ENCODE measurements at places on chromosomes 5 and 9.

- DNase-seq, result peak; percentile 82
Measured at GRCh38 chr5:103224118-103224893, 34.3 kb upstream of the MACIR start.

DNA sequence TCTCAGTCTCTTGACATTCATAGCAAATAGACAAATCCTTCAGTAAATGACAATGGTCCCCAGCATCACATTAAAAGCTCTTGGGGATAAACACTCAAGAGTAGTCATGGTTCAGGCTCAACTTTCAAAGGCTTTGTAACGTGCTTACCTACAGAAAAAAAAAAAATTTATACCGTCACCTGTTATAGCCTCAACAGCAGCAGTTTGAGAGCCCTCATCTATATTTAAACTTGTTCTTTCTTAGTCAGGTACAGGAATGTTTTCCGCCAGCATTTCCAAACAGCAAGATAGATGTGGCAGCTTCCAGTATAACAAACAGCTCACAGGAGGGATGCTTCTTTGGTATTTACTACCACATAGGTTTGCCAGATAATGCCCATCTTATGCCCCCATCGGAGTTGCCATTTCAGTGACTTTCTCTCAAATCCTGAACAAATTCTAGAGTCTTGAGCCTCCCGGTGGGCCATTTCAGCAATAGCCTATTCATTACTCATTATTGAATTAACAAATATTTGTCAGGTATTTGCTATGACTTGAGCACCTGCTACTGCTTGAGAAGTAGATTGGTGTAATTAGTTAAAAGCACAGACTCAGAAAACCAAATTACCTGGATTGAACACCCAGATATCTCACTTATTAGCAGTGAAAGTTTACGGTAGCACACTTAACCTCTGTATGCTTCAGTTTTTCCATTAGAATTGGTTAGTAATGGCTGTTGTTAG lies 470.0 kb downstream of the EBF1 start:
- no peak for DNase-seq

GRCh38 chr9:87447547-87448432 lies 49.9 kb upstream of the DAPK1 start:
- no peak for DNase-seq

DNA sequence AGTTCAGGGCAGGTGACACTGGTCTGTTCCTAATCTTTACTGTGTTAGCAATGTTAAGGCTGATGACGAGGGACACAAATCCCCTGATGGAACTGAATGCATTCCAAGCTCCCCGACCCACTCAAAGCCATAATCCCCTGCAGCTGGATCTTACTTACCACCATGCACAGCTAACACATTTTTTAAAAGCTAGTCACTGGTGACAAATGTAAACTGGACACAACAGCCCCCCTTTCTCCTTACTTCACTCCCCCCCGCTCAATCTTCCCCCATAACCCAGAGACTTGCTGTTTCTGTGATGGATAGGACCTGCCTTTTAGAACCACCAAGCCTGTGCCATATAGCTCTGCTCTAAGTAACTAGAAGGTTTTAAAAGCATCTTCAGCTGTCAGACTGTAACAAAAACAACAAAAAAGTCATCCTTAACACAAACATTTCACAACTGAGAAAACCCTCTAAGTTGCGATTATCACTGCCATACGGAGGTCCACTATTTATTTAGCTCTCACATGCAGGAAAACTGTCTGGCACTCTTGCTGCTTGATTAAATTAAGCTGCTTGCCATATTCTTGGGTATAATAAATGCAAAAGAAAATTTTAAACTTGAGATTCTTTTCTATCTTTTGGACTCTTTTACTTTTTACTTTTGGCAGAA lies 44.4 kb downstream of the BNC2 start:
- no peak for DNase-seq

DNA sequence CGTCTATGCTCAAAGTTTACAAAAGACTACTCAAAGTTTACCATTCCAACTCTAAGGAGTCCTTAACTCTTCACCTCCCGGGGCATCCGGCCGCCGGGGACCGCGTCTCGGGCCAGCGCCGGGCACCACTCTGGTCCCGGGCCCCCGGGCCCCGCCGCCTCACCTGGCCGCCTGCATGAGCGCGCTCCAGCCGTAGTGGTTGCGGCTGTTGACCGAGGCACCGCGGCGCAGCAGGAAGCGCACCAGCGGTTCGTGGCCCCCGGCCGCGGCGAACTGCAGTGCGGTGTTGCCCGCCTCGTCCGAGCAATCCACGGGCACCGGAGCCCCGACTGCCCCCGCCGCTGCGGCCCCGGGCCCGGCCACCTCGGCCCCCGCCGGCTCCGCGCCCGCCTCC lies 388 bp downstream of the ANKS6 start:
- DNase-seq, result no peak

DNA sequence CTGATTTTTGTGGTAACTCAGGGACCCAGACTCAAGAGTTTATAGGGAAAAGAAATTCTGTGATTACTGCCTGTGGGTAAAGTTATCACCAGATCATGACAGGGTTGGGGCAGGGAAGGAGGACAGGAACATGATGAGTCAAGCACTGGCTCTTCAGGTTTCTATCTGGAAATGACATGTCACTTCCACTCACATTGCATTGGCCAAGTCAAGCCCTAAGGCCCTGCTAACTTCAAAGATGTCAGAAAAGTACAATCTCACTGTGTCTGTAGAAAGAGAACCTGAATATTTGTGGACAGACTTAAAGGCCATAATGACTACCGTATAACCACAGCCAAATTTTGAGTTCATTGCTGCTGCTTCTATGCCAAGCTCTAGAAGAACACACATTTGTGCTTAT lies 187.7 kb downstream of the TLE4 start:
- DNase-seq, result peak; percentile 4

GRCh38 chr9:100865648-100866047 lies 162.9 kb upstream of the PLPPR1 start:
- DNase-seq, result no peak

GRCh38 chr9:37364751-37365360 lies 57.6 kb upstream of the GRHPR start:
- no peak for DNase-seq

DNA sequence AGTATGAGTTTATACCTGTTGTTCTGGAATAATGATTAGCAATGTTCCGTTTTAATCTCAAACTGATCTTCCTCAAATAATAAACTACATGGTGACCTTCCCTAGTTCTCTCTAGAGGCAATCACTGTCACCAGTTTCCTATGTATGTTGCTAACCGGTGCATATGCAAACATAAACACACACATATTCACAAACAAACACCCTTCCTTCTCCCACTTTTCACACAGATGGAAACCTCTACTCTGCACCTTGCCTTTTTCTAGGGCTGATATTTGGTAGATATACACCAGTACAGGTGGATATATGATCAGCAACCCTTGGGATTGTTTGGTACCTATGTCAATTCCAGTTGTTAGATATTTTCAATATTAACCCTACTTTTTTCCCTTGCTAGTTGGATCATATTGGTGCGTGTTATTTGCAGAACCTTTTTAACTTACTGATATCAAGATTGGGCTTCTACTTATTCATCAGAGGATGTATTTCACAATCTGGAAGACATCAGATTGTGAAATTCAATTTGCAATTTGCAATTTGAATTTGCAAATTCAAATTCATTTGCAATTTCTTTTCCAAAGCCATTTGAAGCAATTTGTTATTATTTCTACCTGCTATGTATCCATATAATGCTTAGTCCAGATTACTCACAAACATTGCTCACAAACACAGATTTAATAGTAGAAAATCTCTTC lies 12.6 kb downstream of the FYB1 start:
- no peak for DNase-seq

DNA sequence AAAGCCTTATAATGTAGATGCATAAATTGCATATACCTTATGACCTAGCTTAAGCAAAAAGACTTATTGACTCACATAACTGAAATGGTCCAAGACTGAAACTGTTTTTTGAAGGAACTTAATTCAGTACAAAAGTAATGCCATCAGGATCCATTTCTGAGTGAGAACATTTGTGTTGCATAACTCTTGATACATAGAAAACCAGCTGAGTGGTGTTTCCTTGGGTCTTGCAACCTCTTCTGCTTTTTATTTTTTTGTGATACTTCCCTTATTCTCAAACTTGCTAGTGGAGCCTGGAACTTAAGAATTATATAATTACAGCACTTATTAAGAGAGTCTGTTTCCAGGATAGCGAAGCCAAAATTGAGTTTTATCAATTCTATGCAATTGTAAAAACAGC lies 272.0 kb downstream of the MAN2A1 start:
- DNase-seq, result peak; percentile 91

- DNase-seq, result no peak
Measured at GRCh38 chr5:179516221-179516620, 34.1 kb upstream of the RUFY1 start.

DNA sequence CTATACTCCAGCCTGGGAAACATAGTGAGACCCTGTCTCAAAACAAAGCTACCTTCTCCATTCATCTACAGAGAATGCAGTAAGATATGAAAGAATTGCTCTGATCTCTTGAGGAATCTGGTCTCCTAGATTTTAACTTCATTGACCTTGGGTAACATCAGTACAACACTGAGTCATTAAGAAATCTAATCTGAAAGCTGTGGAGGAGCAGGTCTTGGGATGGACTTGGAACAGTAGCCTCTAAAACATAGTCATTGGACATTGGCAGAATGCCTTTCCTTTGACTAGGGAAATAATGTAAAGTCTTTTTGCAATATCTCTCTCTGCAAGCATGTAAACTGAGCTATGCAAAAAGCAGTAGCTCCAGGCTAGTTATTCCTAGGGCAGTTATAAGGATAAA lies 58.1 kb downstream of the KCNN2 start:
- DNase-seq, result no peak

DNA sequence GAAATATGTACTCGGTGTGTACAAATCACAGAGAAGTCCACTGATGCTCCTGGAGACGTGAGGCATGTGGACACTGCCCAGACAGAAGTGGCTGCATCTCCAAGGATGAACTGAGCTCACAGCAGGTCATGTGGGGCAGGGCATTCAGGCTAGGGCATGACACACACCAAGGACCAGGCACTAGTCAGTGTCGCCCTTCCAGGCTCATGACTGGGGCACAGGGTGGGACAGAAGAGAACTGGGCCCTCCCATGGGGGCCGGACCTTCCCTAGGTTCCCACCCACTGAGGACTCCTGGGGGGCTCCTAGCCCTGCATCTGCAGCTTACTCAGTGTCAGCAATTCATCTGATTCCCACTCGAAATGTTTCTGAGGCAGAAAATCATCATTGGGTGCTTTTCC lies 256.8 kb upstream of the IRX4 start:
- no peak for DNase-seq

GRCh38 chr9:132583584-132584304 lies 1.3 kb downstream of the BARHL1 start:
- no peak for DNase-seq

DNA sequence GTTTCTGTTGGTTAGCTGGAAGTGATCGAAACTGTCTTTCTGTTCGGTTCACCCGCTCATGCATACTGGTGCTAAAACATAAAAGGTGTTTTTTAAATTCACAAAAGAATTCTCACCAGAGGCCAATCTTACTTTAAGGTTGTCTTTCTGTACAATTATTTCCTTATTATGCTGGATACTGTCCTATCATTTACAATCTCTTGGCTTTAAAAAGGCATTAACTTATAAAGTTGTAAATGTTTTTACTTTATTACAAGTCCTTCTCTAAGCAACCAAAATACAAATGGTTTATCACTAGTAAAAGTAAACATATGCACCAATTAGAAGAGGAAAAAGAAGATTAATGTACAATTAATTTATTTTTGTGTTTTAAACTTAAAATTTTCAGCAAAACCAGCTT lies 10.7 kb downstream of the CARNMT1 start:
- no peak for DNase-seq

- no peak for DNase-seq
Measured at GRCh38 chr9:18837402-18837801, 195.6 kb downstream of the SAXO1 start.

DNA sequence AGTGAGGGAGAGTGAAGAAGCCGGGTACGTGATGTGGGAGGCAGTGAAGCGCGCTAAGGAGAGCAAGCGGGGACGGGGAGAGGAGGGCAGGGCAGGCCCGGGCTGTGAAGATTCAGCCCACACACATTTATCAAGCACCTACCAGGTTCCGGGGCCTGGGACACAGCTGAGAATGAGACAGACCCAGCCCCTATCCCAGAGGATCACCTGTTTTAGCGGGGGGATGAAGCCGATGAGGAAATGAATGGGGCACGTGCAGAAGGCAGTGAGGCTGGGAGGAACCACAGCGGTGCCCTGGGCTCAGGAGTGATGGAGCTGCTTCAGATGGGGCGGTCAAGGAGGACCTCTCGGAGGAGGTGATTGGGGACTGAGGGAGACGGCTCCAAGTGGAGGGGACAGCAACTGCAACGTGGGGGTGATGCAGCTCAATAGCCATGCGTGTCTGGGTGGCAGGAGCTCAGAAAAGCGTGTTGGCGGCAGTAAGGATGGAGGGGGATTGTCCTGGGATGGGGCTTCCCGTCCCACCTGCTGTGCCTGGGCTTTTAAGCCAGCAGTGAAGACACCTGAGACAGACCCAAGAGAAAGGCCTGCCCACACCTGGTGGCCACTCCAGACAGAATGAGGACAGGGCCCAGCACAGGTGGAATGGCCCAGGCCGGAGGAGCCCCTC lies 77.5 kb upstream of the UNC5A start:
- DNase-seq, result no peak

GRCh38 chr5:72379936-72380335 lies 59.8 kb downstream of the PTCD2 start:
- DNase-seq, result no peak

DNA sequence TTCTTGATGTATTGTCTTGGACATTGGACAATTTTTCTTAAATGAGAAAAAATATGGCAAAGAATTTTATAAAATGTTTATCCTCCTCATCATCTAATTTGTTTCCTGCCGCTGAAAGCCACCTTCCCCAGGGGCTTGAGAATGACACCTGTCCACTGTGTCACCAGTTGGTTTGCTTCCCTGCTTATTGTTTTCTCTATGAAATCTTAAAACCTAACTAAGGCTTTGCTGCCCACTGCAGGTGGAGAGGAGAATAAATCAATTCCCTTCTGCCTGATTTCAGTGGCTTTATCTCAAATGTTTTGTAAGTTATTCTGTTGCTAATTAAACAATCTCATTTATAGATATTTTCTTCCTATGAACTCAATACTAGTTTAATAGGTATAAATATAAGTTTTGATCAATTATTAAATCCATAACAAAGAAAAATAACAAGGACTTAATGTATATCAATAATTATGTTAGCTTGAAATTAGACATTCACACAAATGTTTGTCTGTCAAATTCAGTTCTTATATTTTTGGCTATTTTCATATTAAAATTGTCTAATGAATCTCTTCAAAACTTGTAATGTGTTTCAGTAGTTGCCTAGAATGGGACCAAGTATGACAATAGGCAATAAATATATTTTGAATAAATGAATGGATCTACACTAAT lies 822.5 kb downstream of the PTPRD start:
- peak; percentile 23 for DNase-seq

DNA sequence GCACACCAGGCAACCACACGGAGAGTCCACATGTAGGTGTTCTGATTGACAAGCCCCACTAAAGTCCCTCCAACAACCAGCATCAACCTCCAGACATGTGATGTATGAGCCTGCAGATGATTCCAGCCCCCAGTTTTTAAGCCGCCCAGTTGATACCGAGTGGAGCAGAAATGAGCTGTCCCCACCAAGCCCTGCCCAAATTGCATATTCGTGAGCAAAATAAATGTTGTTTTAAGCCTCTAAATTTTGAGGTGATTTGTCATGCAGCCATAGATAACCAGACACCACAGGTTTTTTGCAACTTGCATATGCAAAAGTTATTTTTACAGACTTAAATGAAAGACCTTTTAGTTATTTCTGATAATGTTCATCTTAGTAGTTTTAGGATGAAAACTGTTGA lies 187.7 kb downstream of the PIK3R1 start:
- DNase-seq, result no peak

GRCh38 chr9:4495537-4495936 lies 5.3 kb downstream of the SLC1A1 start:
- DNase-seq, result no peak

GRCh38 chr9:82513976-82514735 lies 525.6 kb downstream of the SPATA31D1 start:
- DNase-seq, result no peak
